Osteoblast (primary cell): ENCODE measurements at places on chromosomes 6 and 20. TPM values are rescaled to one million over a fixed set of nuclear protein-coding genes. Genes with fewer than 3 reads are reported as not detected.

DNA sequence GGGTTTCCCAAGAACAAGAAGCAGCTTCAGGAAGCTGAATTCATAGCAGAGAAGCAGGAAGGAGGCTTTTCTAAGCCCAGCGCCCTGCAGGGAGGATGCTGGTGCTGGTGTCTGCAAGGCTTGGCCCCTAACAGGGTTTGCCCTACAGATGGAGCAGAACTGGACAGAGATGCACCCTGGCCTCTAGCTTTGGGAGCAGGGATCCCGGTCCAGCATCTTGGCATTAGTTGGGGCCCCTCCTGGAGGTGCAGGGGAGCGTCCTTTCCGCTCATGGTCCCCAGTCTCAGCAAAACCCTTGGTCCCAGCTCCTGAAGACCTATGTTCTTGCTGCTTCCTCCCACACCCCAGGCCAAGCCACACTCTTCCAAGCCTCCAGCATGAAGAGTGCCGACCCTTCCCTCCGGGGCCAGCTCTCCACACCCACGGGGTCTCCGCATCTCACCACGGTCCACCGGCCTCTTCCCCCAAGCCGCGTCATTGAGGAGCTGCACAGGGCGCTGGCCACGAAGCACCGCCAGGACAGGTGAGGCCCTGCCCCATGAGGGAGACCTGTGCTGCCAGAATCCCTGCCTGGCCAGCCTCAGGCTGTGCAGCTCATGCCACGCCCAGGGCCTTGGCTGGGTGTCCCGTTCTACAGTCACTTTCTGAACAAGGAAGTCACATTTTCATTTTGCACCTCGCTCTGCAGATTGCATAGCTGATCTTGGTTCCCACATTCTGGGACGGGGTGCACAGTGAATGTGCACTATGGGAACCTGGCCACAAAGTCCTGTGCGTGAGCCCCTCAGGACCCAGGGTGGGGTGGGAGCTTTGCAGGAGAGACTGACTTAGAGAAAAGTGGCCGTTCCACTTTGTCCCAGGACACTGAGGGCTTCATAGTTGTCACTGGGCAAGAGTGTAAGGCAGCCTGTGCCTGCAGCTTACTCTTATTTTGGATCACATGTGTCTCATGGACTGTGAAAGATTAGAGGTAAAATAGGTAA is 160.2 kb downstream of the SYCP2 start:
- DNase-seq, result peak; percentile 27

- peak; percentile 97 for DNase-seq
These were observed 10.6 kb downstream of the NRN1 start for GRCh38 chr6:5995949-5996713.

DNA sequence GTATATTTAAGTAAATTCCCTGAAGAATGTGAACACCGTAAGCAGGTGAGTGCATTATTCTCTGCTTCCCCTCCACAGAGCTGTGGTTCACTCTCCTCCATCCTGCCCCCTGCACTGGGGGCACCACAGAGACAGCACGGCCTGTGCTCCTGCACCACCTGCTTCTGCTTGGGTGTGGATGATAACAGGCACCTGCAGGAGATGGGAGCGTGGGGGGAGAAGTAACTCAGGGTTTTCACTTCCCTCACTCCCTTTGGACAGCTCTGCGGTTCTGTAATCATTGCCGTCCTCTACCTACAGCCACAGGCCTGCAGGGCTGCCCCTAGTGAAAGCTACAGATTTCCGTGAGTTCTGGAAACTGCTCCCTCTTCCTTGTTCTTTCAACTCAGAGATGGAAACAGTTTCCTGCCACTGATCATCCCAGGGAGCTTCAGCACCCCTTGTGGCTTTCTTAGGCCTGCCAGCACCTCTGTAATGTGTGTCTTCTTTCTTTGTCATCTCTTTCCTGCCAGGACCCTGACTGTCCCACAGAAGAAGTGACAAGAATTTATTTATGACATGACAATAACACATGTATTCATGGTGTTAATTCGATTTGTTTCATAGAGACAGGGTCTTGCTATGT is 21.3 kb upstream of the MICB start:
- DNase-seq, result no peak

DNA sequence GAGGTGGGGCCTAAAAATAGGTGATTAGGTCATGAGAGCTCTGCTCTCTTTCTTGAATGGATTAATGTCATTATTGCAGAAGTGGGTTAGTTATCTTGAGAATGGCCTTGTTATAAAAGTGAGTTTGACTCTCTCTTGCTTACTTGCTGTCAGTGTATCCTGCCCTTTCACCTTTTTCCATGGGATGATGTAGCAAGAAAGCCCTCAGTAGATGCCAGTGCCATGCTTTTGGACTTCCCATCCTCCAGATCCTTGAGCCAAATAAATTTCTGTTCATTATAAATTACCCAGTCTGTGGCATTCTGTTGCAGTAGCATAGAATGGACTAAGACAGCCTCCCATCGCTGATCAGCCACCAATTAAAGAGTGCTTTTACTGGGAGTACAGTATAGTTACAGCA is 40.1 kb downstream of the UTRN start:
- DNase-seq, result no peak

GRCh38 chr6:142613981-142614380 is 312.2 kb downstream of the ADGRG6 start:
- DNase-seq, result no peak

- DNase-seq, result no peak
These were observed 214.8 kb upstream of the MOCS1 start for GRCh38 chr6:40148882-40149573.

GRCh38 chr6:168371981-168372711 is 52.6 kb upstream of the DACT2 start:
- peak; percentile 59 for DNase-seq

DNA sequence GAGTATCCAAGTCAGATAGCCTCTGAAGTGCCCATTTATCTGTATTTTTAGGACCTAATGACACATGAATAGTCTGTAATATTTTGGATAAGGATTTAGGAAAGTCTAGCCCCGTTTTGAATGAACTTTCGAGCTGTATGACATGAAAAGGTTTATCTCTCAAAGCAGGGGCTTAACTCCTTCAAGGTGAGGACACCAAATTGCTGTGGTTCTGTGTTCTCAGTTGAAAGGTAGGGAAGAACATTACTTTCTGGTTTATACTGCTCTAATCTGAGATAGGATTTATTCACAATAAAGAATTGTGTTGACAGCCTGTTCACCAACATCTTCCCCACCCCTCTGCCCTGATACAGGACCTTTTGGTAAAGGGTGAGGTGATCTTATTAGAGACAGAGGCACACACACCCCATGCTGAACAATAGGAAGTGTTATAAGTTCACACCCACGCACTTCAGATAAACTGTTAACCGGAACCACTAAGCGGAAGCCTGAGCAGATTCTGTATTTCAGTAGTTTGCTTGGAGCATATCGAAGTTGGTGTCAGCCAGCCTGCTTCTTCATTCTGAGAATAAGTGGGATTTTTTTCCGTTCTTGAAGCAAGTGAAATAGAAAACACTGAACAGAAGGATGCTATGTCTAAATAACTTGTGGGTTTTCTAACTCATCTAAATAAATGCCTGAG is 223.3 kb downstream of the TMEM242 start:
- no peak for DNase-seq

DNA sequence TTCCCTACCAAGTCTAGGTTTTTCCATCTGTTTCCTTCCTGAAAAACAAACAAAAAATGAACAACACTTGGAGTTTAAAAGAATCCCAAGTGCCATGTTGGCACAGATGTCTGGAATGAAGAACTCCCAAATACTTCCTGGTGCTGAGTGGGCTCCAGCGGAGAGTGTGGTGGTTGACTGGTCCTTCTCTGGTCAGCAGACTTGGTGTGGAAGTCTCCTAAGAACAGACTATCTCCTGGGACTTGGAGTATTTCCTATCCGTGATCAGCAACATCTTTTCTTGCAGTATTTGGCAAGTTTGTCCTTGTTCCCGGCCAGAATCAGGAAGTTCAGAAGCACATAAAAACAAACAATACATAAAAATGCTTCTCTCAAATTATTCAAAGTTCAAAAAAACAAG is 154.1 kb downstream of the MTFR2 start:
- DNase-seq, result peak; percentile 65

DNA sequence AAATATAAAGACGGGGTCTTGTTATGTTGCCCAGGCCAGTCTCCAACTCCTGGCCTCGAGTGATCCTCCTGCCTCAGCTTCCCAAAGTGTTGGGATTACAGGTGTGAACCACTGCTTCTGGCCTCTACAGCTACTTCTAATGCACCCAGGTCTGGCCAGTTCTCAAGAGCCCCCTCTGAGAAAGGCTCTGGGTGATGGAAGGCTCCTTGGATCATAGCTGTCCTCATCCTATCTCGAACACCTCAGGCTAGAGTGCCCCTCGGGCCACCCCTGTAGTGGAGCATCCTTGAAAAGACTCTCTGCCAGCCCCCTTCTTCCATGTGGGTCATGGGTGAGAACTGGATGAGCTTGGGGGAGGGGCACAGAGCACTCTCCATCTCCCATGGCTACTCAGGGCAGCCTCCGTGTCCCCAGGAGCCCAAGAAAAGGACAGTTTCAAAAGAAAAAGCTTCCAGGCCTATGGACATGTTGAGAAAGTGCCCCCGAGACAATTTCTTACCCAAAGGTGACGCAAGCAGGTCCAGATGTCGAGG is 714 bp upstream of the MYLK2 start:
- no peak for DNase-seq

- DNase-seq, result no peak
These were observed 74.2 kb downstream of the ATXN1 start for GRCh38 chr6:16687045-16687444.

GRCh38 chr6:72742001-72742673 is 120.3 kb downstream of the KCNQ5 start:
- no peak for DNase-seq

GRCh38 chr6:47097092-47097945 is 55.2 kb upstream of the ADGRF1 start:
- DNase-seq, result peak; percentile 87

DNA sequence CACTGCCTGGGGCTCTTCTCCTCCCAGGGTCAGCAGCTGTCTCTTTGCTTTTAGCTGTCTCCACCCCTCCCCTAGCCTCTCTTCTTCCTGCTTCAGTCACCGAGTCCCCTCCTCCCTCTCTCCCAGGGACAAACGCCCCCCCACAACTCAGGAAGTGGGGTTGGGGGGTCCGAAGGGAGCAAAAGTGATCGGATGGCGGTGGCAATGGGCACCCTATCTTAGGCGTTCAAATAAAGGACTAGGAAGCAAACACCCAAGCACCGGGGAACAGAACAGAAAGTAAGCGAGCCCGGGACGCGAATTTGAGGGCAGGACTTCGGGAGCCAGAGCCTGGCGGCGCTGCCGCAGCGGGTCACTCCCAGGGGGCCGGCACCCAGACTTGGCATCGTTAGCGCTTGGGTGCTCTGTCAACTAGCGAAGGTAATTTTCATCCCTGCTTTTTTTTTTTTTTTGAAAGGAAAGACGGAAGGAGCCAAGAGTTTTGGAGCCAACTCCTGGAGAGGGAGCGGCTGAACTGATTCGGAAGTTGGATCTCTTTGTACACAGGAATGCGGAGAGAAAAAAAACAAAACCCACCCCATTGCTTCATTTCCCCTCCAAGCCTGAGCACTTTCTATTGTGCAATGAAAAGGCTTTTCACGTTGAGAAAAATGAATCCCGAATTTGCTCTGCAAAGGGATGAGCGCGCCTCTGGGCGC is 815 bp upstream of the ITPR3 start:
- peak; percentile 89 for DNase-seq

- DNase-seq, result no peak
These were observed 6.1 kb upstream of the TREML4 start for GRCh38 chr6:41222045-41222444.

DNA sequence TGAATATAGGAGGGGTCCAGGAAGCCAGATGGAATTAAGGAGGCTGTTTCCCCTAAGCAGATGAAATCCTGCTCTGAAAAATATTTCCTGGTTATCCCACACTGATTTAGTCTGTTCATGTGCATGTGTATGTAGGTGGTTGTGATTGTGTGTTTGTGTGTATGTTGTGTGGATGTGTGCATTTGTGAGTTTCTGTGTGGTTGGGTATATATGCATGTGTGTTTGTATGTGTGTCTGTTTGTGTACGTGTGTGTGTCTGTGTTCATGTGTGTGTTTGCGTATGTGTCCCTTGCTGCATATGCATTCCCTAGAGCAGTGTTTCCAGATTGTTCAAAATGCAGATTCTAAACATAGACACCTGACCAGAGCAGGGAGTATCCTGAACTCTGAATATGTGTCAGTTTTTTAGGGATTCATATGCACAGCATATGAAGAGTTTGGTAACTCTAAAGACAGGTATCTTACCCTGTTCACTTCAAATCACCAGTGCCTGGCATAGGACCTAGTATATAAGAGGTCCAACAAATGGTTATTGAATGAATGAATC is 239.8 kb downstream of the MAFB start:
- no peak for DNase-seq

DNA sequence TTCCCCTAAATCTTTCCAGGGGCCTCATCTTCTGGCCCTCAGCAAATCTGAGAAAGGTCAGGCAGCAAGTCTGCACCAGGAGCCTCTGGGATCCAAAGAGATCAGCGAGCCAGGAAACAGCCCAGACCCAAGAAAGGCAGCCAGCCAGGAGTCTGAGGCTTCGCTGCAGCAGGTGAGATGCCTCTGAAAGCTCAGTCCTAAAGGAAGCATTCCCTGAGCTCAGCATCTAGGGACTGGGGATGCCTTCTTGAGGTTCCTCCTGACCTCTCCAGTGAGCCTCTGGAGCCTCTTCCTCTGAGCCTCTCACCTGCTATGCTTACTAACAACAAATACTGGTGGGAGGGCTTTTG is 118.8 kb upstream of the MAFB start:
- DNase-seq, result no peak

DNA sequence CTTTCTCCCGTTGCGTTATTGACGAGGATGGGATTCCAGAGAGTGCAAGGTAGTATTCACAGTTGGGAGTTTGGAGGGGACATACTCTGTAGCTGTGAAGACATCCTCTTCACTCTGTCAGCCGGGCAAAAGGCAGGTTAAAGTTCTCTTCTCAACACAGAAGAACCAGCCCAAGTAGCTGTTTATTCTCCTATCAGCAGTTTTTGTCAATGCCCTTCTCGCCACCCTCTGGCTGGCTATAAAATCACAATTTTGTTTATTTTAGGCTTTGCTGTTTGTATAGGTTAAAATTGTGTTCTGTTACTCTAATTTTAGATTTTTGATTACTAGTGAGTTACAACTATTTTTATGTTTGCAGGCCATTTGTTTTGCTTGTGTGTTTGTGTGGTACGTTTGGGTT is 37.9 kb upstream of the MAS1 start:
- DNase-seq, result no peak

DNA sequence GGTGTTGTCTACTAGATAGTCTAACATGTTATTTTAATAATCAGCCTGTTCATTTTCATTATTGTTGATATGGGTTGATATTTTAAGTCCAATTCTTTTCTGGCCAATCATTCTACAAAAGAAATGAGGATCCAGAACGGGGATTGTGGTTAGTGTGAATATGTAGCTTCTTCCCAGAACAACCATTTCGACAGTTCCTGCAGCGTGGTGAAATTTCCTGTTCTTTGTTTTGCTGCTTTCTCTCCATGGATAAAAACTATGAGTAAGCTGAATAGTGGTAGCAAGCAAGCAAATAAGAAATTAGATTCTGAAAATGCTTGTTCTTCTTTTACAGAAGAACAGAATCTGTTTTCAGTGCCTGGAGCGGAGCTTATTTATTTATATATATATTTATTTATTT is 65.5 kb upstream of the F13A1 start:
- no peak for DNase-seq

The ADGRB3 gene
- total RNA-seq, result not detected in 2 replicates

The SNAP91 gene
- total RNA-seq, result 0.59 and 0.72 TPM in 2 replicates

The LAMP5 gene
- total RNA-seq, result under 0.01 and 0.29 TPM in 2 replicates

The ACSS1 gene
- 1.4 and 2.1 TPM in 2 replicates for total RNA-seq

The MOG gene
- not detected in 2 replicates for total RNA-seq

The JPH2 gene
- total RNA-seq, result 1.2 and 2.2 TPM in 2 replicates

The SH3BGRL2 gene
- total RNA-seq, result 2.2 and 2.7 TPM in 2 replicates

The KIF6 gene
- total RNA-seq, result 0.88 and 1.4 TPM in 2 replicates
